Occipital lobe (tissue), 3 donors: ENCODE measurements at places on chromosomes 4 and X.

GRCh38 chr4:65546882-65547416 is 123.3 kb downstream of the EPHA5 start:
- DNase-seq = no peak

GRCh38 chr4:42396361-42396751 is 932 bp upstream of the SHISA3 start:
- no peak for DNase-seq

GRCh38 chr4:94131212-94131611 is 76.5 kb upstream of the SMARCAD1 start:
- DNase-seq = no peak

- no peak for DNase-seq
Measured at GRCh38 chrX:8927701-8928100, 106.2 kb downstream of the FAM9B start.

GRCh38 chrX:3699821-3700381 is 13.5 kb downstream of the PRKX start:
- DNase-seq = no peak

DNA sequence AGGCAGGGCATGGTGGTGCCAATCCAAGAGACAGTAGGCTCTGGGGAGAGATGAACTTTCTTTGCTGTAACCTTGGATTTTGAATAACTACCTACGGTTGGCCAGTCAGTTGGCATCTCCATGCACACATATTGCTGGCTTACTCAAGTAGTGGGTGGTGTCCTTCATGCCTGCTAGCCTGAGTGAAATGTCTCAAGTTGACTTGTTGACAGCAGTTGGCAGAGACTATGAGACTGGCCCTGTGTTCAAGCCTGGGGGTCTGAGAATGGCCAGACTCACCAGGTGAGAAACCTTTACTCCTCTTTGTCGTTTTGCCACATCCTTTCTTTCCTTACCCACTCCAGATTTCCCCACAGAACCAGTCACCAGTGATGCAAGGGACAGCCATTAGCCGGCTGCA is 173.3 kb downstream of the MID1IP1 start:
- no peak for DNase-seq

GRCh38 chr4:8394806-8395205 is 45.7 kb downstream of the ACOX3 start:
- DNase-seq = peak; percentile 28

GRCh38 chr4:79199743-79200142 is 126.1 kb downstream of the NAA11 start:
- no peak for DNase-seq

DNA sequence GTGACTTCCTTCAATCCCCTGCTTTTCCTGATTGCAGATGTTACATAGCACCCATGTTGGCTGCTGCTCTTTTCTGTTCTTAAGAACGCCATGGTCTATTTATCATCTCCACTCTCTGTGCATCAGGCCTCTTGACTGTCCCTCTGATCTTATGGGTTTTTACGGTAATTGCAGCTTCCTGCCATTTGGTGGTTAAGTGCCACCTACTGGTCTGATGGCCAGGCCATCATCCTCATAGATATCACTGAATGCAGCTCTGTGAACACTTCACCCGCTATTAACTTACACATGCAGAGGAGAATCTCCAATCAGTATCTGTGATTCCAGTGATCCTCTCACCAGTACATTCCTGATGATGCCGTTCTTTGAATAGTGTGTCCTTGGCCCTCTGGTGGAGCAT is 382.4 kb downstream of the TRAM1L1 start:
- DNase-seq = no peak

- no peak for DNase-seq
Measured at GRCh38 chrX:127404161-127404560, 584.6 kb downstream of the PRR32 start.

DNA sequence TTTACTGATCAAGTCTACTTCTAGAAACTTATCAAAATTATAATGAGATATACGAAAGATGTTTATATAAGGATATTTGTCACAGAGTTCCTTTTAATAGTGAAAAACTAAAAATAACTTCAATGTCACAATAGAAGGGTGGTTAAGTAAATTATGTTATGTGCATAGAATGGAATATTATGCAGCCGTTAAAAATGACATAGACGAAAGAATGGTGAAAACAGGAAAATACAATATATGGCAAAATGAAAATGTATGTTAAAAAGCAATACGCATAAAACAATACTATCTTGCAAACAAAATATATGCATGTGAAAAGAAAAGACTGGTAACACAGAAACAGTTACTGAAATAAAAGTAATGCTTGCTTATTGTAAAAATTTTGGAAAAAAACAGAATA is 19.1 kb downstream of the ZDHHC9 start:
- no peak for DNase-seq

DNA sequence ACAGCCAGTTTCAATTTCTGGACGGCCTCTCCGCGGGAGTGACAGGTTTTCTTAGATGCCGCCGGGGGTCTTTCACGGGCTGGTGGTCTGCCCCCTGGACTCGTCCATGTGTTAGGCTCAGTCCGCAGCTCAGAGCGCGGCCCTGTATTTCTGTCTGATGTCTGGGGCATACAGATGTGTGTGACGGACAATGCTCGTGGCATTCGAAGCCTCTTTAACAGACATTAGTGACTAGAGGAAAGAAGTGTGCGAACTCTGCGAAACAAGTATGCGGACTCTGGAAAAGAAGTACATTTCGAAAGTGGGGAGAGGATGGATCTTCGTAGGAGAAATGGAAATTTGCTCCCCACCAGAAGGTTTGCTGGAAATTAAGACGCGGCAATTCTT is 793 bp upstream of the DCUN1D4 start:
- DNase-seq = no peak

DNA sequence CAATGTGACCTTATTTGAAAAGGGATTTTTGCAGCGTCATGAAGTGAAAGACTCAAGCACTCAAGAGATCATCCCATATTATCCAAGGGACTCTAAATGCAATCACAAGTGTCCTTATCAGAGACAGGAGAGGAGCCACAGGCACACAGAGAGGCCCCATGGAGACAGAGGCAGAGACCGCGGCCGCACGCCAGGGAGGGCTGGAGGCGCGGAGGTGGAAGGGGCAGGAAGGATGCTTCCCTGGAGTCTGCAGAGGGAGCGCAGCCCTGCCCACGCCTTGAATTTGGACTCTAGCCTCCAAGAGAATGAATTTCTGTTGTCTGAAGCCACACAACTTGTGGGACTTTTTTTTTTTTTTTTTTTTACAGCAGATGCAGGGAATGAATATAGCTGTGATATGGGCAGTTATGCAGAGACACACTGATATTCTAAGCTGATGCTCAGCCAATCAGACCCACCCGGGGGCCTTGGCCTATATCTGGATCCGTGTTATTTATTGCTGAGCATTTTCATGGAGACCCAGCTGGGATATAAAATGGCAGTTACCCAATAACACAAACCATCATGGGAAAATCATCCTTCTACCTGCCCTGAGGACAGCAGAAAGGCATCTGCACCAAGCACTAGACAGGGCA is 244.8 kb upstream of the PSAPL1 start:
- DNase-seq = no peak

DNA sequence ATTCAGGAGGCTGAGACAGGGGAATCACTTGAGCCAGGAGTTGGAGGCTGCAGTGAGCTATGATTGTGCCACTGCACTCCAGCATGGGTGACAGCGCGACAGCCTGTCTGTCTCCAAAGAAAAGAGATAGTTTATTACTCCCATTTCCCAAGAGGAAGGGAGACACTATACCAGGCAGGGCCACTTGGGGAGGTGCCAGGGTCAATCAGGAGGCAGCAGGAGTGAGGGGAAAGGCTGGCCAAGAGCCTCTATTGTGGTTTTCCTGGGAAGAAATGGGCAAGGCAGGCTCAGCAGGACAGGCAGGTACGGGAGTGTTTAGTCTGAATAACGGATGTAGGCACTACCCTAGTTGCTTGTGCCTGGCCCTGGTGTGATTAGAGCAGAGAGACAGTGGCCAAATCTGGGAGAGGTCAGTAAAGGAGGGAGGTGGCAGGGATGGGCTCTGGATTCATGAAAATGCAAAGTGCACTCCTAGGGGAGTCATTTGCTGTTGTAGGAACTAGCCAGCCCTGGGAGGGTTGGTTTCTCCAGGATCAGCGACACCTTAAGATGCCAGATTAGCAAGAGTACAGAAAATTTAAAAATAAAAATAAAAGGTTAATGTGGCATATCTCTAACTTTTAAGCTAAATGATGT is 20.2 kb upstream of the CDKN2AIP start:
- DNase-seq = no peak

DNA sequence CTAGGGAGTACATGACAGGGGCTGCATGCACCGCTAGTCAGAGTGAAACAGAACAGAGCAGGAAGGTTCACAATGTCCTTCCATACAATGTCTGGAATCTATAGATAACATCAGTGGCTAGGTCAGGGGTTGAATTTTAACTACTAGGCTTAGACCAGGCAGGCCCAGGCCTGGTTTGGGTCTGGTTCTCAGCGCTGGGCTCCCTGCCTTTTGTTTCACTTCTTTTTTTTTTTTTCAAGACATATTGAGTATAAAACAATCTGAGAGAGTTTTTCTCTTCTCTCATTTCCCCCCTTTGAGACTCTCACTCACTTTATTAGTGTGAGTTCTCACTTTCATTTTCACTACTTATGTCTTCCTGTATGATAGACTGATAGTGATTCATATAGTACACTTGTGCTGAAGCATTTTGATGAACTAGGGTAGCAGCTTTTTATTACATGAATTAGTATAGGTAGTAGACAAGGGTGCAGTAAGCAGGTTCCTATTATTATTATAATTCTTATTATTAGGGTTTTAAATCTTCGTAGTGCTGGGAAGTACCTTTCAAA is 120.0 kb upstream of the ZDHHC15 start:
- DNase-seq = no peak

GRCh38 chrX:86047174-86047935 is at the start of gene CHM:
CHM (minus strand) TSS chrX:86047558; CDS start chrX:86047532, 26 bp downstream.
- no peak for DNase-seq
